ENCODE measurements at places on chromosomes 4 and X.

DNA sequence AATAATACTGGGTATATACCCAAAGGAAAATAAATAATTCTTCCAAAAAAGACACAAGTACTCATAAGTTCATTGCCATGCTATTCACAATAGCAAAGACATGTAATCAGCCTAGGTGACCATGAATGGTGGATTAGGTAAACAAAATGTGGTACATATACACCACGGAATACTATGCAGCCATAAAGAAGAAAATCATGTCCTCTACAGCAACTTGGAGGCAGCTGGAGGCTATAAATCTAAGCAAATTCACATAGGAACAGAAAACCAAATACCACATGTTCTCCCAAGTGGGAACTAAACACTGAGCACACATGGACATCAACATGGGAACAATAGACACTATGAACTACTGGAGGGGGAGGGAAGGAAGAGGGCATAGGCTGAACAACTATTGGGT is 146.2 kb downstream of the ATRX start:
- DNase-seq: no peak

DNA sequence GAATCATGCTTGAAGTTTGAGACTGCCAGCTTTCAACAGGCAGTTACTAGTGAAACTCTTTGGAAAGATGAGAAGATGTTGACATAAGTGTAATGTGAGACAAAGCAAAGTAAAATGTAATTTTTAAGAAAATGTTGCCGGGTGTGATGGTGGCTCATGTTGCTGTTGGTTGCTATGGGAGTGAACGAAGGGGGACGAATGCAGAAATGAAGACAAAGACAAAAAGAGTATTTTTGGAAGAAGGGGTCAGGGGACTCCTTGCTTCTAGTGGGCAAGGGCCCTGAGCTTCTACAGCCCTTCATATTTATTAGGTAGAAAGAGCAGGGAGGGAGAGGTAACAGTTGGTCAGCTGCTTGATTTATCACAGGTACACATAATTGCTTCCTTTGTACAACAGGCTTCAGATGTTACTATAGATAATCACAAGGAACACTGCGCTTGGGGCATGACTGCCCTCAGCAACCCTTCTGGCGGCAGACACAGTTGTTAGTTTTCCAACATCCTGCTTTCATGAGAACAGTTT is 11.9 kb upstream of the UGDH start:
- DNase-seq: no peak

GRCh38 chr4:162959046-162959445 is 207.6 kb downstream of the NAF1 start:
- no peak for DNase-seq

DNA sequence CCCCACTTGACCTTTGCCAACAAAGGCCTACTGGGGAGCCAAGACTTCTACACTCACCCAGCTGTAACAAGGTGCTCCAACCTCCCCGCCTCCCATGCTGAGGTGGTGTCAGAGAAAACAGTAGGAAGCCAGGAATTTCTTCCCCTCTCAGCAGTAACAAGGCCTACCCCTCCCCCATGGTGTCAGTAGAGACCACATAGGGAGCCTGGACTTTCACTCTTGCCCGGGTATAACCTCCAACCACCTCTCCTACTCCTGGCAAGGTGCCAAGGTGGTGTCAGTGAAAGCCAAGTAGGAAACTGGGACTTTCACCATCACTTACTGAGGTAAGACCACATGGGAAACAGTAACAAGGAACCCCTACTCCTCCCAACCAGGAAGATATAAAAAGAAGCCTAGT is 93.1 kb downstream of the SLC16A2 start:
- DNase-seq: no peak

DNA sequence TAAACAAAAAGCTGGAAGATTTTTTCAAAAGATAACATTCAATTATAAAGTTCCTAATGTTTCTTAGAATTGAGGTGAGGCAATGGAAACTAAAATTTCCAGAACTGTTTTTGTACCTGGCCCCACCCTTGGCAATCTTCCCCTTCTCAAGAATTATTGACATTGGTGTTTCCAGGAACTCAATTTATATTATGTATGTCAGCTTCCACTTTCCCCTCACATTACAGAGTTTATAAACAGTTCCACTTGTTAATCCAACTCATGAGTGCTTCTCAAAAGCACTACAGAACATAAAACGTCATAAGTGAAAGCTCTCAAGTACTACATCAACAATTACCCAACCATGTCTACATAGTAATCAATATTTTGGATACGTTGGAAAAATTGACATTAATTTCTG is 107.4 kb downstream of the FAM13A start:
- DNase-seq: no peak

DNA sequence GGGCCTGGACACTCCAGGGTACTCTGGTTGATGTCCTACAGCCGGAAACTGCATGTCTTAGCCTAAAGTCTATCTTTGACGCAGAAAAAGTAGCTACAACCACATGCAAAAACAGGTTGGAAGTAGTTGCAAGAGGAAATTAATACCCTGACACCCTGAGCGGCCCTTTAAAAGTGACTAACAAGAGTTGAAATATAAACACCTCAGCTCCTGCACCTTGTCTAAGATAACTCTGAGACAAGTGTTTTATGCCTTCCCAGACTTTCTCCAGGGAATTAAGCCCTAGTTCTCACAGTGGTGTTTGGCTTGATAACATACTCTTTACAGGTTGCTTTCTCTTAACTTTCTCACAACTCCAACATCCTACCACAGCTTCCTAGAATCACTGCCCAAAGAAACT is 943.1 kb downstream of the DMD start:
- DNase-seq: no peak

- no peak for DNase-seq
These were observed 585.6 kb downstream of the ADGRL3 start for GRCh38 chr4:61785761-61786160.

- no peak for DNase-seq
These were observed 166.0 kb downstream of the ANTXR2 start for GRCh38 chr4:79907001-79907400.

- DNase-seq: no peak
These were observed 12.1 kb upstream of the HAUS7 start for GRCh38 chrX:153482376-153483015.

GRCh38 chrX:68992821-68993397 is 164.1 kb downstream of the EFNB1 start:
- no peak for DNase-seq

DNA sequence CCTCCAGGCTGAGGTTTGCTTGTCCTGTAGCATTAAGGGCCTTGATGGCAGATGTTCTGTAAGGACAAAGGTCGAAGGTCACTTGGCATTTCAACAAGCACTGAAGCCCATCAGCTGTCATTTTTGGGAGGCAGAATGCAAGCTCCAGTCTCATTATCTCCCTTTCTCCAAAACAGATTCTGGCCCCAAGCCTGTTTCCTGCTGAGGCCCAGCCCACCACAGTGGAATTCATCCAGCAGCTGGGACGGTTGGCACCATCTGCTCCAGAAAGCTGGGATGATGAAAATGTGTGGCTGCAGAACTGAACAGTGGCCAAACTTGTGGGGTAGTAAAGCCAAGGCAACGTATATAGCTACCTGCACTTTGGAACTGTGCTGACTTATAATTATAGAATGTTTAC is 17.7 kb upstream of the PPEF2 start:
- DNase-seq: no peak

GRCh38 chr4:139933541-139933940 is 220.4 kb downstream of the MAML3 start:
- DNase-seq: no peak

GRCh38 chrX:18428006-18428405 is 2.6 kb downstream of the CDKL5 start:
- DNase-seq: no peak

GRCh38 chr4:7596918-7597606 is 162.3 kb upstream of the PSAPL1 start:
- DNase-seq: no peak

GRCh38 chr4:57580710-57581599 is 470.8 kb upstream of the IGFBP7 start:
- no peak for DNase-seq

DNA sequence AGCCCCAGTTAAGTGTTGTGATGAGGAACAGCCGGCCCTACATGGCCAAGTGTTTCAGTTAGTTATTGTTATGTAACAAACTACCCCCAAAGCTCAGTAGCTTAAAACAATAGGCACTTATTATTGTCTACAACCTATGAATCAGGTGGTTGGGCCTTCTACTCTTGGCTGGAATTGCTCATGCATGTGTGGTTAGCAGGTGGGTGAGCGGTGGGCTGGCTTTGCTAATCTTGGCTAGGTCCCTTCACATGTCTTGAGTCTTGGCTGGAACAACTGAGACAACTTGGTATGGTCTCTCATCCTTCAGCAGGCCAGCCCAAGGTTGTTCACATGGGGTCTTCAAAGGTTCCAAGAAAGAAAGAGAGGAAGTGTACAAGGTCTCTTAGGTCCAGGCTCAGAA is 54.5 kb upstream of the CHRNA9 start:
- no peak for DNase-seq

DNA sequence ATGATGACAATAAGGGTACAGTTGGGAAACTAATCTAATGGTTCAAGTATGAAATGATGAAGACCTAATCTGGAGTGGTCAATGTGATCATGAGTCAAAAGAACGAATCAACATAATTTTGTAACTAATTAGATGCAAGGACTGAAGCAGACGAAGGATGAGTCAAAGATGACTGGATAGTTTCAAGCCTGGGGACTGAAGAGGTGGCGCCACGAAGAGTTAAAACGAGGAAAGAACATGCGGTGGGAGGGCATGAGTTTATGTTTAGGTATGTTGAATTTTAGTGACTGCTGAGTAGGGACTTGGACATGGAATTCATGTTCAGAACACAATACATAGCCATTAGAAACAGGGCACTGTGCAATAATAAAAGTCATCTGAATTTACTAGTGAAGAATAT is 221.5 kb upstream of the FAM241A start:
- no peak for DNase-seq

- DNase-seq: no peak
These were observed 46.2 kb downstream of the PPEF1 start for GRCh38 chrX:18753631-18754030.

GRCh38 chrX:139883984-139884383 is 48.9 kb downstream of the ATP11C start:
- DNase-seq: no peak

DNA sequence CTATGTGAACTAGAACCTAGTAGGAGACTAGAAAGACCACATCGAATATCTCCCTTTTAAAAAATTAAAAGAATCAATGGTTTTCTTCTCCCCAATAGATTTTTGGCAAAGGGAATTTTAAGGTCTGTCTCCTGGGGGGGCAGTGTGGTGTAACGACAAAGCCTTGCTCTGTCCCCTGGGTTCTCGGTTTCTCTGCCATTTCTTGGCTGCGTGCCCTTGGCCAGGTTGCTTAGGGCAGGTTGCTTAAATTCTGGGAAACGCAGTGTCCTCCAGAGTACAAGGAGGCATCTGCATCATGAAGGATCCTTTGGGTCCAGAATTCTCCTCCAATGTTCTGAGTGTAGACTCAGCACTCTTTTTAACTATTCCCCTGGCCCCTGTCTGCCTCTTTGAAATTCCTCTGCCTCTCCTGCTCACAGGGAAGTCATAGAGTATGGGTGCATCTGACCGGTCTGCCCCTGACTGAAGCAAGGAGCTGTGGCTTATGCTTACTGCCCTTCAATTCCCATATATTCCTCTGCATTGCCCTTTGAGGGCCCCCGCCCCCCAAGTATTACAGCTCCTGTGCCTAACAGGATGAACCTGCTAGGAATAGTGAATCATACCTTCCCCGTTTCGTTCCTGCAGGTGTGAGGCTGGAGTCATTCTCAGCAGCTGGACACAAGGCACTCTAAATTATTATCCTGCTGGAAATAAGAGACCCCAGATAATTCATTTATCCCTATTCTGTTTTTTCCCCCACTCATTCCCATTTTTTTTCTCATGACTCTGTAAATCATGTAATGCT is 2.2 kb downstream of the KIT start:
- DNase-seq: no peak

DNA sequence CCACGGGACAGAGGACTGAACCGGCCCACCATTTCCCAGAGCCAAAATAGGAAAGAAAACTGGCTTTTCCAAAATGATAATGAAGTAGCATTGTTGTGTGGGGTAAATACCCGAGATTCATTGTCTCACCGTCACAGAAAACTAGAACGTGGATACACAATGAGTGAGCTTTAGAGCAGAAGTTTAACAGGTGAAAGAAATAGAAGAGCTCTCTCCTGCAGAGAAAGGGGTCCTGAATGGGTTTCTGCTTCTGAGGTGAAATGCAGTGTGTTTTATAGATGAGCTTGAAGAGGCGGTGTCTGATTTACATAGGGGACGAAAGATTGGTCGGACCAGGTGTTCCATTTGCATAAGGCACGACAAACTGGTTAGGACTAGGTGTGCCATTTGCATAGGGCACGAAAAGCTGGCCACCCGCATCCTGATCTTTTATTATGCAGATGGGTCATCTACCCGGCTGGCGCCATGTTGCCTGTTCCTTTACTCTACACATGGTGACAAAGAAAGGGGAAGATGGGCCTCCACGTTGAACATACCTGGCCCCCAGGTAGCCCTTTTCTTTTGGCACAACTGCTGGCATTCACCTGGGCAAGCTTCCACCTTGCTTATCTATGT is 118.1 kb downstream of the ATXN3L start:
- DNase-seq: no peak

DNA sequence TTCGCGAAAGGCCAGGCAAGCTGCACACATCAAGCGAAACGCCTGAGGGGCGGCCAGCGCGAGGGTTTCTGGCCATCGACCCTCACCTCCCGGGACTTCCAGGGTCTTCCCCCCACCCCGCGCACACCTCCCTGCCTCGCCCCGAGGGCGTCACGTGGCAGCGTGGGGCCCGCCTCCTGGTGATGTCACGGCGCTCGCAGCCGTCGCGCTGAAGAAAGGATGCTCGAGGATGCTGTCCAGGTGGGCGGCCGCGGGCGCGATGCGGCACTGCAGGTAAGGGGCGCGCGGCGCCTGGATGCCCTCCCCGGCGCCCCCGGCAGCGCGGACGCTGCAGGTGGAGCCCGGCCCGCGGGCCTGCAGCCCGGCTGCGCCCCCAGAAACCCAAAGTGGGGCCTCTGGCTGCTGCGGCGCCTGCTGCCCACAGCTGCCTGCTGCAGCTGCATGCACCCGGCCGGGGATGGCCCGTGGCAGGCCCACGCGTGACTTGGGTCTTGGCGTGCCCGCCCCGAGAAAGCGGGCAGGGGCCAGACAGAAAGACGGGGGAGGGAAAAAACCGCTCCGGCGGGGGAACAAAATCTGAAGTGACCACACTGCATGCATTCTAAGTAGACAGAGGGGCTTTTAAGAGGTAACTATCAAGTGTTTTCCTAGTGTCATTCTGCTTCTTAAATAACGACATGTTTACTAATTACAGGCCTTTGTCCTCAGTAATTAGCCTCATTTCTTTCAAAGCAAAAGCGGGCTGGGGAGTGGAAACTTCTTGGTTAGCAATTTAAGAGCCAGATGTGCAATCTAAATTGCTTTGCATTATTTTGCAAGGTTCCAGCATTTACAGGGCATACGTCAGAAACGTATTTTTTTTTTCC is 1.7 kb downstream of the CLCN4 start:
- DNase-seq: no peak

Measured in activated CD4-positive, CD25-positive, alpha-beta regulatory T cell (primary cell).